Stimulated activated CD8-positive, alpha-beta memory T cell treated with anti-CD3 and anti-CD28 coated beads, Interleukin-2, amount 100 ng/mL, for 48 hours (primary cell): ENCODE measurements at places on chromosomes 7 and 10.

GRCh38 chr10:114412907-114413797 is 8.8 kb upstream of the AFAP1L2 start:
- no peak for DNase-seq

DNA sequence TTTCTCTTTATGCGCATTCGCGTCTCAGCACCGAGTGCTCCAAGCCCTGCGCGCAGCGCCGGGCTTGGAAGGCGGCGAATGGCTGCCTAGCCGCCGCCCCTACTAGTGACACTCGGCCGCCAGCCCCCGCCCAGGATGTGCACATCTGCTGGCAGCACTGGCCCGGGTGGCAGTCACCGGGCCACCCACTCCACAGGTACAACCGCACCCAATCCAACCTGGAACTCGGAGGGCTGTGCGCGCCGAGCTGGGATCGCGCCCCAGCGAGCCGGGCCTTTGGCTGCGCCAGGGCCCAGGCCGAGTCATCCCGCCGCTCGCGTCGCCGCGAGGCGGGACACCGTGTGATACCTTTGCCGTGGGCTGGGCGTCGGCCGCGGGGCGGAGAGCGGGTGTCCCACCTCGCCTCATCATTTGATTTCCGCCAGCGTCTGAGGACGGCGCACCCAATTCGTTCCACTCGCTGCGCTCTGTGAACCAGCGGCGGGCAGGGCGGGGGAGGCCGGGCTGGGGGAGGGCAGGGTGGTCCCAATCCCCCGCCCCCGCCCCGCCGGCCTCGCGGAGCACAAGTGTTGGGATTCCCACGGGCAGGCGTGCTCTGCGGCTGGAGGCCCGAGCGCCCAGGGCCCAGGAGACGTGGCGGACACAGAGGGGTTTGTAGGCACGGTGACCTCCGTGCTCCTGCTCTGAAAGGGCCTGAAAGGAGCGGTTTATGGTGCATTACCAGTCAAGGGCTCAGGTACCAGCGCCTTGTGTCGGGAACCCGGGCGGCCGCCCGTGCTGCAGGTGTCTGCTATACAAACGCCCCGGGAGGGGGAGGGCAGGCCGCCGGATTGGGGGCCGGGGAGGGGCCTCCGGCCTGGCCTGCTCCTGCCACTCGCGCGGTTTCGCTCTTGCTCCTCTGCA is 17.8 kb upstream of the PTF1A start:
- no peak for DNase-seq

- no peak for DNase-seq
These were observed 620.6 kb upstream of the ANKRD30A start for GRCh38 chr10:36504758-36505157.

DNA sequence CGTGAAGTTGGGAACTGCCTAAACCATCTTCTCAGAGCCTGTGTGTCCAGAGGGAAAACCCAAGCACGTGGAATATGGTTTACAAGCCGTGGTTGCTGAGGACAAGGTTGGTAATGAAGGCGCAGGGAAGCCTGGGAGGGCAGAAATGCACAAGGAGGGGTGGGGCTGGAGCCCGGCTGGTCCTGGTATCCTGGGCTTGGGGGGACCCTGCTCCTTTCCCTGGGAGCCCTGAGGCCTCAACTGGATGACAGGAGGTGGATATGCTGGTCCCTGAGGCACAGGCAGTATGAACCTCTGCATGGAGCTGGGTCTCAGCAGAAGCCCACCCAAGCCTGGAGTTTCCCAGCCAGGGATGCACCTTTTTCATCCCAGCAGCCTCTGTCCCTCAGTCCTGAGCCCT is 80.3 kb upstream of the RET start:
- no peak for DNase-seq

DNA sequence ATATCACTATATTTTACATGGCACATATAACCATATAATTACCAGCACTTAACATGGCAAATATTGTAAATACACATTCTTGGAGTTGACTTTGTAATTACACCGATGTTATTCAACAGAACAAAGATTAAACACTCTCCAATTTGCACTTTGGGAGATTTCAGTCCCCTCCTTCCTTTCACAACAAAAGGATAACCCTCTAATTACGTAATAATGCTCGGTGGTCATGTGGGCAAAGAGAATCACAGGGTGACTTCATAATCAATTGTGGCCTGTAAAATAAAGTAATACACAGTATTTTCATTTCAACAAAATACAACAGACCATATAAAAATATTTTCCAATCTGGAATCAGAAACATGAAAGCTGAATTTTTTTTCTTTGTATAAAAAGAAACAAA is 73.2 kb downstream of the RHOBTB1 start:
- no peak for DNase-seq

GRCh38 chr10:49074836-49075682 is 40.3 kb downstream of the VSTM4 start:
- no peak for DNase-seq

GRCh38 chr7:157525491-157525915 is 188.7 kb downstream of the DNAJB6 start:
- no peak for DNase-seq

DNA sequence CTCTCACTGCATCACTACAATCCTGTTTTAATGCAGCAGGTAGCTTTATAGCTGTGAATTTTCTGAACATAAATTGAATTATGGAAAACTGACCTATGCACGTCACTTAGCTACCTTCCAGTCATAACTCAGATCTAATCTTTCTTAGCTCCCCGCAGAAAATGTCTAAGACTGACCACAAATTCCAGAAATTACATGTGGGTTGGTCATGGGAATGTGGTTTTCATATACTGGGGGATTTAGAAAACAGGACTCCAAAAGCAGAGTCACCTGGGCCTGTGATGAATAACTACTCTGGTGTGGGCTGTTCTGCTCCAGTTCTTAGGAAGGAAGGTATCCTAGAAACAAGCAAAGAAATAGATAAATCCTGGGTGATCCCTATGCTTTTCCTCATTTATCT is 178.4 kb upstream of the LRRTM3 start:
- no peak for DNase-seq

GRCh38 chr7:31782411-31782991 is 95.5 kb downstream of the PPP1R17 start:
- no peak for DNase-seq

GRCh38 chr7:155448632-155449007 is 9.3 kb upstream of the EN2 start:
- DNase-seq: no peak

- no peak for DNase-seq
These were observed 204.3 kb downstream of the PLXNA4 start for GRCh38 chr7:132371948-132372347.

GRCh38 chr10:1538121-1538520 is 199.2 kb downstream of the ADARB2 start:
- DNase-seq: no peak

GRCh38 chr7:47758546-47758945 is 176.6 kb upstream of the TNS3 start:
- DNase-seq: no peak

DNA sequence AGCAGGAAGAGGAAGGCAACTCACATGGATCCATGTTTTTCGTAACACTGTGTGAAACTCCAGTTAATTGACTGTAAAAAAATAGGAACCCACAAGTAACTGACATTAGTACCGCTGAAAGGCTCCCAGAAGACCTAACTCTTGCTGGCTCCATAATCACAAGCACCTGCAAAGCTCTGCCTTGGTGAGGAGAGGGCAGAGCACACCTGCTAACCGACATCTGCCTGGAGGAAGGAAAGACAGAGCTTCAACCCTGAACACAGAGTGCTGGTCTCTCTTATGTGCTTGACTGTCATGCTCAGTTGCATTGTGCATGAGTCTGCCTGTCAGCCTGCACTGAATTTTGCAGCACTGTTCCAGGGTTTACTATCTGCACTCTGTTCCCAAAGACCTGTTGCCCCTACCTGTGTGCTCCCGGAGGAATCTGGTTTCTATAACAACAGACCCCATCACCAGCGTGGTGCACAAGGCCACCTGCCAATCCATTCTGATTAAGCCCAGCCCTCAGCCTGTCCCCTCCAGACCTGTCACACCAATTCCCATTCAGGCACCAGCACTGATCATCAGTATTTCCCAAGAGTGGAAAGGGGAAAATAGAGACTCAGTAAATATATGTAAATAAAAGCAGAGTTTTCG is 63.1 kb upstream of the ANKRD1 start:
- no peak for DNase-seq

DNA sequence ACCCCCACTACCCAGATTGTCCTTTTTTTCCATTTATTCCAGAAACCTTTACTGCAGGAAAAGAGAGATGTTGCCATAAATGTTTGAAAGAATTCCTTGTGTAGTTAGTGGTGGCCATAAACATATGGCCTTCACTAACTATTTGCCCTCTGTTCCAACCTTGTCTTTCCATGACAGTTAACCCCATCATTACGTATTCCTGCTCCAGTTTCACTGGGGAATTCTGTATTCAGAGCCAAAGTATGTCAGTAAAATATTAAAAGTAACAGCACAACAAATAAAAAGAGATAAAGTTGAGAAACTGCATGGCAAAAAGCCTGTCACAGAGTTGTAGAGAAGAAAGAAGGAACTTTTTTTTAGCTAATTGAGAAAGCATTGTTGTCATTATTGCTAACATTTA is 261.3 kb downstream of the BICC1 start:
- no peak for DNase-seq

GRCh38 chr7:68217426-68217825 is 1220.8 kb downstream of the TYW1 start:
- no peak for DNase-seq

GRCh38 chr7:80263821-80264220 is 129.2 kb downstream of the GNAI1 start:
- DNase-seq: no peak

- no peak for DNase-seq
These were observed 321.3 kb upstream of the GALNT17 start for GRCh38 chr7:70810558-70811139.
